ENCODE measurements at places on chromosomes 3 and 15.

DNA sequence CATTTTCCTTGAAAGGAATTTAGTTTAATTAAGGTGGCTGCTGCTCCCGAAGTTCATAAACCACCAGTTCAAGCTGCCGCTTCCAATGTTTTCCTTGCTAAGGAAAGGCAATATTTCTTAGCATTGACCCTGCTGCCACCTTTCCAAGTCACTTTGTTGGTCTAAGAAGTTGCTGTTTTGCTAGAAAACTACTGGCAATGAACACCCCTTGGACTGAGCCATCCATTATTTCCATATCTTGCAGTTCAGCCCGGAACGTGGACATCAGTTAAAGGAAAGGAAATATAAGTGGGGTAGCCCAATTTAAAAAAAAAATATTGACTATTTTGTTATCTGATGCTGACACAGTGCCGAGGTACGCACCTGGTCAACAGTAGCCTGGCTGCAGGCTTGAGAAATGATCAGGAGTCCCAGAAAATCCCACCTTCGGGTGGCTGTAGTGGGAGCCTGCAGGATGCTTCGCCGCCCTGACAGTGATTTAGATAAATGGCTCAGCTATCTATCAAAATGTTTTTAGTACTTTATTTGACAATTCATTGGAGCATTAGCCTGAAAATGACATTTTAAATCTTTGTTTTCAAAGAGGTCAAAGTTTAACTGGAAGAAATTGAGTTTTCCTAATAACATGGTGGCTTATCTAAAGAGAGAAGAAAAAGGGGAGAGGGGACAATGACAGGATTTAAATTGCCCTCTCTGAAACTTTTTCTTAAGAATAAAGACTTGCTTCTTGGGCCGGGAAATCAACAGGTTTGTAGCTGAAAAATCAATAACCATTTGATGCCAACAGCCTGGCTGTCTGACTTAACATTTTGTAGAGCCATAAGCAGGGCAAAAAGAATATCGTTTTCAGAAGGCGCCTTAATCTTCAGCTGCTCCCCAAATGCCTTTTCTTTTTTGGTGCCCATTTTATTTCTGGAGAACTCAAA lies 1.6 kb downstream of the RARB start:
- DNase-seq: no peak

GRCh38 chr3:37680401-37680800 lies 181.3 kb upstream of the CTDSPL start:
- DNase-seq: no peak

- no peak for DNase-seq
Measured at GRCh38 chr3:58604031-58604430, 26.8 kb upstream of the FAM107A start.

GRCh38 chr3:180447136-180447535 lies 154.8 kb upstream of the TTC14 start:
- DNase-seq: no peak

DNA sequence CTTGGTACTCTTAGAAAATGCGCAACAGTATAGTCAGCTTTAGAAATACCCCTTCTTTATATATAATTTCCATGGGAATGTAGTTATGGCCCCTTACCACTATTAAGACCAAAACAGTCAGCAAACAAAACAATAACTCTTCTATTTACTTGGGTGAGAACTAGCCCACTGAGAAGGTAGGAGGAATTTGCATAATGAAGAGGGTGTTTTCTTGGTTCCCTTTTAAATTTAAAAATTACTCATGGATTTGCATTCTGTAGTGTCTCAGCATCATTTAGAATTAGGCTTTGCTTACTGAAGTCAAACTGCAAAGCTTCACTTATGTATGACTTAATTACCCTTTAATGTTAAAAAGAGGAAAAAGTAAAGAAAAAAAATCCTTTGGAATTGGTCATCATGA lies 350.8 kb downstream of the PTPRG start:
- no peak for DNase-seq

DNA sequence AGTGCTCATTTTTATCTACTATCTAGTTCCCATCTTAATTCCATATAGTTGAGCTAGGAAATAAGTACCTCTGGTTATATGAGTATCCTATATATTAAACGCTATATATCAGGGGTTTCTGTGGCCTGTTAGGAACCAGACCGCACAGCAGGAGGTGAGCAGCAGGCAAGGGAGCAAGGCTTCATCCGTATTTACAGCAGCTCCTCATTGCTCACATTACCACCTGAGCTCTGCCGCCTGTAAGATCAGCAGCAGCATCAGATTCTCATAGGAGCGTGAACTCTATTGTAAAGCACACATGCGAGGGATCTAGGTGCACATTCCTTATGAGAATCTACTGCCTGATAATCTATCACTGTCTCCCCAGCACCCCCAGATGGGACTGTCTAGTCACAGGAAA lies 23.0 kb downstream of the GSK3B start:
- no peak for DNase-seq

- DNase-seq: no peak
Measured at GRCh38 chr3:83524901-83525300, 1433.9 kb upstream of the CADM2 start.
